Stimulated activated CD4-positive, alpha-beta T cell treated with anti-CD3 and anti-CD28 coated beads, TNF-alpha, amount 100 ng/mL, for 1 hour (primary cell): ENCODE measurements at places on chromosomes 12 and 14.

DNA sequence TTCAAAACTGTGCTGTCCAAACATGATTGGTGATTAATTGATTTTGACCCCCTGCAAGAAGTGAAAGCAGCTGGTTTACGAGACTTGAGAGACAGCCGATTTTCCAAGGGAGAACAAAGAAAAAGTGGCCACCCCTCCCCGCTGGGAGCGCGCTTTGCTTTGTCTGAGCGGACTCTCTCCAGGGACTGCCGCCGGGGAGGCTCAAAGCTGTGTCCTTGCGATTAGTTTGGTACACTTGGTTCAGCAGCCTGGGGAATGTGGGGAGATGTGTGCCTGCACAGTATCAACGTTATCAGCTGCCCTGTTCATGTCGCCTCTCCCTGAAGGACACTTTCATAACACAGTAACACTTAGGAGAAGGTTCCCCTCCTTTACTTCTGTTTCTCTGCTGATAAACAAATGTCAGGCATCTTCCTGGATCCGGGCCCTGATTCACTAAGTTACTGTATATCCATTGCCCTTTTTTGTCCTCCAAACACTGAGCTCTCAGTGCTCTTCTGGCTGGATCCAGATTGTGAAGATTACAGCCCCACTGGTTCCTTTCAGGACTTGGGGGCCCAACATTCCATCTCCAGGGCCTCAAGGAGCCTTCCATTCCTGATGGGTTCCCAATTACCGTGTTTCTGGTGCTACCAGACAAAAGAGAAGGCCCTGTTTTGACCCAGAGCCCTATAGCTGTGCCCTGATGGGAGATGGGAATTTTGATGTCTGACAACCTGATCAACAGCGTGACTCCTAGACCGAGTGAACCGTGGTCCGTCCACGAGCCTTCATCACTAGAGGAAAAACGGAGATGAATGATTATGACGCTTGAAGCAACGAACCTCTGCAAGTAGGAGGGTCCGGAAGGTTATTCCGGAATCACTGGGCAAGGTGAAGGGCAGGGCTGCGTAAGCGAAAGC lies 31.7 kb upstream of the TUBA1C start:
- DNase-seq: no peak

GRCh38 chr14:23129759-23130316 lies 10.8 kb upstream of the CEBPE start:
- no peak for DNase-seq

DNA sequence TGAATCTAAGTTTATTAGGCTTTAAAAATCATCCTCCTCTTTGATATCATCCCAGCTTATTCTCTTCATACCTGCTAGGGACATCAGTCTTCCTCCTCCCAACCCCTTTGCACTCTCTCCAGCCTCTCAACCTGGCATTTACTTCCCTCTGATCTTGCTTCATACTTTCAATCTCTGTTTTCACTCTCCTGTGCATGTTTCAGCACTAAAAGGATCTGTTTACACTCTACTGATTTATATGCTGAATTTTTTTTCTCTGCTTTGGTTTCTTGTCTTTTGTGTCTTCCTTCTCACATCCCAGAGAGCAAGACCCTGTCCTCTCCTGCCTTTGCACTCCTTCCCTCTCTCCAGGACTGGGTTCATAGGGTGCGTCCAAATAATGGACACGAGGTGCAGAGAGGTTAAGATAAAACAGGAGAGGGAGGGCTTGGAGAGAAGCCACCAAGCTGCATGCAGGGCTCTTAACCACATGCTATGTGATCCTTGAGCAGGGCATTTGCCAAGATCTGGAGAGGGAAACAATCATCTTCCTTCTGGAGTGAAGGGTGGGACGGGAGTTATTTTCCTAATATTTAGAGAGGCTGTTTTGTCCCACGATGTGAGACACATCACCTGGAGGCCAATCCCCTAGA lies 3.0 kb upstream of the CISTR start:
- no peak for DNase-seq

DNA sequence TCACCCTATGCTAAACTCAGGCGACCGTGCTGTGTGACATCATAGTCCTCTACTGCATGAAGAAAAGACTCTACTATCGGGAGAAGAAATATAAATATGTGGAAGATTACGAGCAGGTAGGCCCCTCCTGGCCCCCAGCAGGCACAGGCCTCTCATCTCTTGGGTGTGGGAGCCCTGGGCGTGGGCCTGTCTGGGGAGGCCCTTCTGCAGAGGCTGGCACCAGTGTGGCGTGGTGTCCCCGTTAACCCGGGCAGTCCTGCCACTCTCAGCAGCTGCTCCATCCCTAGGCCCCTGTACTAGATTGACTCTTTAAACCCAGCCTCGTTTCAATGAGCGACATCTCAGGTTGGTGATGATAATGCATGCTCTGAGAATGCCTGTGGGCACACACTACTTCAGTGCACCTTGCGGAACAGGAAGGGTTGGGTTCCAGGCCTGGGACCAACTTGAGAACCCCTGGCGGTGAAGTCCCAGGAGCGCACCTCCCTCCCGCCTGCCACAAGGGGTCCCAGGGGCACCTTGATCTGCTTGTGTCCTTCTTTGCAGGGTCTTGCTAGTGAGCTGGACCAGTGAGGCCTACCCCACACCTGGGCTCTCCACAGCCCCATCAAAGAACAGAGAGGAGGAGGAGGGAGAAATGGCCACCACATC lies 23.2 kb downstream of the P2RX4 start:
- no peak for DNase-seq

GRCh38 chr12:122988036-122988435 lies 7.6 kb downstream of the ARL6IP4 start:
- no peak for DNase-seq

GRCh38 chr12:57524814-57525614 lies 2.4 kb downstream of the MBD6 start:
- no peak for DNase-seq

DNA sequence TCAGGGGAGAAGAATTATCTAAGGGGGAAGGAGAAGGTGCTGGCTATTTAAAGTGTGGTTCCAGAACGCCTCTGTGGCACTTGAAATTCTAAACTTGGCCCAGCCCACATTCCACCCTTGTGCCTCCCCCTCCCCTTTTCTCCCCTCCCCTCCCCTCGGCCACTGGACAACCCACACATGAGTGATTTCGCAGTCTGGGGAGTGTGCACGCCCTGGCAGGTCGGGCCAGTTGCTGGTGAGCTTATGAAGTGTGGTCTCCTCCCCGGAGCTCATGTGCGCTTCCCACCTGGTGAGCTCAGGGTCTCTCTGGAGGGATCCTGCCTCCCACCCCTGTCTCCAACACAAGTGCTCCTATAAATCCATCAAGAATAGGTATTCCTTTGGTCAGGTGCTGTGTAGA lies at the start of gene SLC6A13:
TSS of gene SLC6A13 (minus strand) at position 20 of the 400 bp plus-strand sequence. CDS start 2,784 bp downstream, outside the sequence.
- DNase-seq: no peak

DNA sequence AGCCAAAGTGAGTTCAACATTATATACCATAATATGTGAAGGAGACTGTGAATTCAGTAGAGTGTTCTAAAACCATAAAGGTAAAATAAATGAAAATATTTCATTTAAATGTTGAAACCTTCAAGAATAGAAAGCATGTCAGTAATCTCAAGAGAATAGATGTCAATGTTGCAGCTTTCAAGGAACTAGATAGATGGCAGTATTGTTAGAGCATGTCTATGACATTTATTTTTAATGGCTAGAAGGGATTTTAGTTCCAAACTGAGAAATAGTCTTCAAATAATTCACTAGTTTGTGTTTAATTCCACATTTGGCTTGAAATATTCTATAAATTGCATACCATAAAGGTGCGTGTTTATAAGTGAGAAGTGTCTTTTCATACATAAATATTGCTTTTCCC lies 326.5 kb downstream of the FLRT2 start:
- DNase-seq: no peak

DNA sequence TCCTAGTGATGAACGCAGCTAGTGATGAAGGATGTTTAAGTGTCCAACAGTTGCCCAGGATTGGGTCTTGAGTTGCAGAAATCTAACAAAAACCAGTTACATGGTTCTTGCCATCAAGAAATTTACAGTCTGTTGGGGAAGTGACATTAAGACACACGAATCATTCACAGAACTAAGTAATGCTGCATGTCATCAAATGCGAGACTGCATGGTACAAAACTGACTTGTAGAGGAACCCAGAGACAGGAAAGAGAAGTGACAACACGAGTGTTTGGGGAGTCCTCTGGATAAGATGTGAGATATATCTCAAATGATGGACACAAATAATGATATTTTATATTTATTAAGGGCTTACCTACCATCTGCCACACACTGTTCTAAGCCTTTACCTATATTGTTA lies 6.1 kb upstream of the SYNE3 start:
- no peak for DNase-seq

- DNase-seq: no peak
Measured at GRCh38 chr12:104463368-104463767, 6.6 kb downstream of the CHST11 start.
